Stimulated activated naive CD8-positive, alpha-beta T cell treated with anti-CD3 and anti-CD28 coated beads, Interleukin-15, Interleukin-2, amounts not matched to agents 100 U/mL and 50 U/mL, for 24 hours (primary cell): ENCODE measurements at places on chromosomes 5 and 9.

DNA sequence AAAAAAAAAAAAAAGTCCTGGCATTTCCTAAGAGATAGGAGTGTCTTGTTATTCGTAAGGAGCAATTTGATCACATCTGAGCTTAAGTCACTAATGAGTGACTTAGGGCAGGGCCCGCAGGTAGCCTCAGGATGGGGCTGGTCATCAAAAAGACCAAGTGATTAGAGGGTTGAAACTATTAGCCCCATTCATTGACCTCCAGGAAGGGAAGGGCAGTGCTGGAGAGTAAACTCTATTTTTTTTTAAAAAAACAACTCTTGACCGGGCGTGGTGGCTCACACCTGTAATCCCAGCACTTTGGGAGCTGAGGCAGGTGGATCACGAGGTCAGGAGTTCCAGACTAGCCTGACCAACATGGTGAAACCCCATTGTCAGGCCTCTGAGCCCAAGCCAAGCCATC is 46.2 kb upstream of the IQGAP2 start:
- no peak for DNase-seq

- no peak for DNase-seq
Measured at GRCh38 chr9:70566066-70566465, 151.6 kb upstream of the KLF9 start.

GRCh38 chr9:89941875-89942274 is 337.1 kb downstream of the GADD45G start:
- DNase-seq, result no peak

DNA sequence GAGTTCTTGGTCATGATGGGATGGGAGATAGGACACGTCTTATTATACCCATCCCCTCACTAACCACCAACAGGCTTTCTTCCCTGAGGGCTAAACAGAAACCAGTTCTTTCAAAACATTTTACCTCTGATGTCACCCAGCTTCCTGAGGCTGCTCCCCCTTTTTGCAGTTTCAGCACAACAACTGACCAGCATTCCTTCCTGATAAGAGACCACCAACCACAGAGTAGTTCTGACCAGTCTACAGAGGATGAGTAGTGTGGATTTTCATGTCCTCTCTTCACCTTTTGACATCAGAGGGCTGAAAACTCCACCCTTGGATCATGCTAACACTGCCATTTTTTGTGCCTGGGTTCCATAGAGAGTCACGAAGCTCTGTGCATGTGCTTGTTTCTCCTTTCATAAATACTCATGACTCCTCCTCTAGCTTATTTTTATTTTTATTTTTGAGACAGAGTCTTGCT is 82.6 kb downstream of the OSTF1 start:
- no peak for DNase-seq

- no peak for DNase-seq
Measured at GRCh38 chr5:137313526-137314175, 185.5 kb downstream of the SPOCK1 start.

DNA sequence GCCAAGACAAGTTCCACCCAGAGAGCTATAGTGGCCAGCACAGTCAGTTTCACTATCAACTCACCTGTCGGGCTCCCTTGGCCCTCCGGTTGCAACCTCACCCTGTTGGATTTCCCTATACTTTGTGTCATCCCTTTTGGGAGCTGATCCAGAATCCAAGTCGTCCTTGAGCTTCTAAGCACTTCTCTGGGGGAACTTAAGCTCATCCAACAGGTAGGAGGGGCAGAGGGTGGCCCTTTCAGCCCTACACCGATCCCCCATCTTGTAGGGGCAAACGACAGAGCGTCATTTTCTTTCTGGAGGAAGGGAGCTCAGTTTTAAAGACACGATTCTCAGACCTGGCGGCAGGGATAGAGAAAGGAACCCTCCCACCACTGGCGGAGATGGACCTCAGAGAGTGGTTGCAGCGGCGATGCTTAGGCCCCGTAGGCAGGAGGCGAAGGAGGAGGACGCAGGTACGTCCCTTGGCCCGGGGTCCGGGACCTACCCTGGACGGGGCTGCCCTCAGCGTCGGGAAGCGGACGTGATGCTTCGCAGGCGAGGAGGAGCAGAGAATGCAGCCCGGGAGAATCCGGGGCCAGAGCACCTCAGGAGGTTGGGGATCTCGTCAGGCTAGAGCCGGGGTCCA is 519 bp downstream of the ZER1 start:
- peak; percentile 13 for DNase-seq

DNA sequence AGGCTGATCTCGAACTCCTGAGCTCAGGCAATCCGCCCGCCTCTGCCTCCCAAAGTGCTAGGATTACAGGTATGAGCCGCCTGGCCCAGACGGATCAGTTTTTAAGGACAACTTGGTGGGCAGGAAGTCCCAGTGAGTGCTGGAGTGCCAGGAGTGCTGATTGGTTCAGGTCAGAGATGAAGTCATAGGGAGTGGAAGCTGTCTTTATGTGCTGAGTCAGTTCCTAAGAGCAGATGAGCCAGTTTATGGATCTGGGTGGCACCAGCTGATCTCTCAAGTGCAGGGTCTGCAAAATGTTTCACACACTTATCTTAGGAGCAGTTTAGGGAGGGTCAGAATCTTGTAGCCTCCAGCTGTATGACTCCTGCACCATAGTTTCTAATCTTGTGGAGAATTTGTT is 292.1 kb upstream of the ELAVL2 start:
- no peak for DNase-seq

GRCh38 chr9:81588148-81588871 is 101.0 kb downstream of the TLE1 start:
- DNase-seq, result no peak
